ENCODE measurements at places on chromosomes 5 and 9. TPM values are rescaled to one million over a fixed set of nuclear protein-coding genes. Genes with fewer than 3 reads are reported as not detected.
A peak's percentile ranks its signal among the peaks of the same experiment; 100 is the strongest.

- no peak for DNase-seq
These were observed 8.1 kb downstream of the CDKN2A start for GRCh38 chr9:21985964-21986667.

GRCh38 chr9:93308676-93309075, 124.7 kb downstream of the WNK2 start:
- DNase-seq, result no peak

GRCh38 chr9:122151267-122151828, 8.2 kb downstream of the NDUFA8 start:
- no peak for DNase-seq

- DNase-seq, result no peak
These were observed 49.4 kb upstream of the DHFR start for GRCh38 chr5:80704221-80704620.

- no peak for DNase-seq
These were observed 859.5 kb downstream of the PTPRD start for GRCh38 chr9:9753266-9753665.

DNA sequence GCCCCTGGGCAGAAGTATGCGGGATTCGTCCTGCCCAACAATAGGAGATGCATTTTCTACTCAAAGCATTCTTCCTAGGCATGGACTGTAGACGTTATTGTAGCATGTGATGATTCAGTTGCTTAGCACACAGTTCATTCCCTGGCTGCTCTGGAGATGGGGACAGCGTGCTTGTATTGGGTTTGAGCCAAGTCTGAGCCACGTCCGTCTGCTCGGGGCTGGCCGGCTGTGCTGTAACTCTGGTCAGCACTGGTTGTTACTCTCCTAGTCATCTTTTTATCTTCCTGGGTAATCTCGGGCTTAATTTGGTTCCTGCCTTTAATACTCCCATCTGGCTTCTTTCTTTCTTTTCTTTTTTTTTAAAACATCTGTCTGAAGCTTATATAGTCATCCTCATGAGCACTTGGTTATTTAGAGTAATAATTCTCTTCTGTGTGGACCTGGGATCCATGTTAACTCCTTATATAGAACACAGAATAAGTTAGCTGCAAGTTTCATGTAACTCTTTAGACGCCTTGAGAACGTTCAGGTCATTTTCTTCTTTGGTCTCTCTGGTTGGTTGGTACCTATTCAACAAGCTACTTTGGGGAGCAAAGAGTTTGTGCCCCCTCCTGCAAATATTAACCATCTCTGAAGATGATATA, 118.8 kb upstream of the RPS23 start:
- DNase-seq, result peak; percentile 100

DNA sequence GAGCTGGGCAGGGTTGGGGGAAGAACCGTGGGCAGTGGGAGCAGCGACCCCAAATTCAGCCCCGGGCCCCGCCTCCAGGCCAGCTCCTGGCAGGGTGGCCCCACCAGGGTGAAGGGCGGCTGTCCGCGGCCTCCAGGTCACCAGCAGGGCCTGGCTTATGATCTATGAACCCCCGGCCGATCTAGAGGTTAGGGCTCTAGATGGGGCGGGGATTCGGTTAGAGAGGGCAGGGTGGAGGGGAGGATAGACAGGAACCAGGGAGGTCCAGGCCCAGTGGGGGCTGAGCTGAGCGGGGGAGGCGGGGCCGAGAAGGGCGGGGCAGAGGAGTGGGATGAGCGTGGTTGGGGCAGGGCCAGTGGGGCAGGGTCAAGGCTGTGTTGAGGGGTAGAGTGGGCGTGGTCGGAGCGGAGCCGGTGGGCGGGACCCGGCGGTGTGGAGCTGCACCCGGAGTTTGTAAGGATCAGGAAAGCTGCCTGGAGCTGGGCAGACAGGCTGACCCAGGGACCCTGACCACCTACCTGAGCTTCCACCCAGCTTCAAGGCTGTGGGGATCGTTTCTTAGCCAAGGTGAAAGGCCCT, 29.3 kb upstream of the OBP2B start:
- DNase-seq, result peak; percentile 6

DNA sequence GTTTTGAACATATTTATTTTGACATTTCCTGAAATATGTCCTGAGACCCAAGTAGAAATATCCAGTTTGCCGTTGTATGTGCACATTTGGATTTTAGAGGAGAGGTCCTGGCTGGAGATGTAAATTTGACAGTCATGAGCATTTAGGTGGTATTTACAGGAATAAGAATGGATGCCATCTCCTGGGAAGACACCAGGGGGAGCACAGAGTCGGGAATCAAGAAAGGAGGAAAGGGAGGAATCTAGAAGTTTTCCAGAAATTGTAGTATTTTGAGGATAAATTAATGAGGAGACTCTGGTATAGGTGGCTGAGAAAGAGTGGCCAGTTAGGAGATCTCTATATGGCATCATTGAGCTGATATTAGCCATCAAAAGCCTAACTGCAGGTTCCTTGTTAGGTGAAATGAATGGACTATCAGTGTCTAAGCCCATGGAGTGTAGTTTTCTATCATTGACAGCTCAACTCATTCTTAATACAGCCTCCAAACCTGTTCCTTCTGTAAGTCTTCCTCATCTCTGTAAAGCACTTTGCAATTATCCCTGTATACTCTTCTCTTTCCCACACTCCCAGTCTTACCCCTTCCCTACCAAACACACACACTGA, 7.2 kb downstream of the GAPT start:
- DNase-seq, result peak; percentile 52

- DNase-seq, result no peak
These were observed 115.5 kb downstream of the CARTPT start for GRCh38 chr5:71834601-71835000.

DNA sequence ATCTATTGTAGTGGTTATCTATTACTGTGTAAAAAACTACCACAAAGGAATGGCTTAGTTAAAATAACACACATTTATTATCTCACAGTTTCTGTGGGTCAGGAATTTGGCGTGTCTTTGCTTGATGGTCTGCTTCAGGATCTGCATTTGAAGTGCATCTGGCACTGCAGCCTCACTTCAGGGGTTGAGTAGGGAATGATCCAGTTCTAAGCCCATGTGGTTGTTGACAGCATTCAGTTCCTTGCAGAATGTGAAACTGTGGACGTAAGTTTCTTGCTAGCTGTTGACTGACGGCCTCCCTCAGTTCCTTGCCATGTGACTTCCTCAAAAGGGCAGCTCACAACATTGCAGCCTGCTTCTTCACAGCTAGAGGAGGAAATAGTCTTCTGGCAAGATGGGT, 2.1 kb upstream of the OGN start:
- DNase-seq, result peak; percentile 50

- DNase-seq, result no peak
These were observed 70.2 kb upstream of the CD180 start for GRCh38 chr5:67266654-67267350.

- DNase-seq, result no peak
These were observed 71.5 kb downstream of the PRLR start for GRCh38 chr5:35158622-35159369.

- DNase-seq, result no peak
These were observed 201.5 kb downstream of the RGS3 start for GRCh38 chr9:113665064-113665463.

DNA sequence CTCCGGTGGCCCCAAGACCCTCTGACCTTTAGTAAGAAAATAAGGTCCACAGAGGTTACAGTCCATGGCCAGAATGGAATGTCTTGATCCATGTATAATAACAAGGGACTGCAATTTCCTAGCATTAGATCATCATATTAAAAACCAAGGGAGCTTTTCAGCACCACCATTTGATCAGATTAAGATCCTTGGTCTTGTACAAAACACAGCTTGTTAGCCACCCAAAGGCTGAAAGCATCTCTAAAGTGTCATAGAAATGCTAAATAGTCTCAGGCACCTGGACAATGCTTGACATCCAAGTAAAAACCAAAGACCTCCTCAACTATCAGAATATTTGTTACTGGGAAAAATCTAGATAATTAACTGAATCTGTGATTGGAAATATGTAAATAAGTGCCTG, 50.3 kb upstream of the VPS13A start:
- no peak for DNase-seq

DNA sequence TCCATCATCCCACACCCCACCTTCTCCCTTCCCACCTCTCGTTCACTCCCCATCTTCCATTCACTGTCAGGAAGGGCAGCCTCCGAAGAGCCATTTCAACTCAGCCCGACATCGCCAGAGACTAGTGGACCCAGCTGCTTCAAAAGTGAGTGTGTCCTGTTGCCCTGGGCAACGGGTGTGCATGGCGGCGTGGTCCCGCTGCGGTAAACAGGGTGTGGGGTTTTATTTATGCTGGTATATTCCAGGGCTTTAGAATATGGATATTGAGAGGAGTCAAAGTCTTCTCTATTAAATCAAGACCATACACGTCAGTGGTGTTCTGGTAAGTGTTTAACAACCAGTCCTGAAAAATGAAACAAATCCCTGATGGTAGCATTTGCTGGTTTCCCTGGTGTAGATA, 274.5 kb downstream of the MAST4 start:
- DNase-seq, result no peak

- DNase-seq, result peak; percentile 89
These were observed 2.2 kb downstream of the HNRNPA0 start for GRCh38 chr5:137751869-137752491.

GRCh38 chr9:124710766-124711165, 60.3 kb downstream of the NR6A1 start:
- no peak for DNase-seq

- DNase-seq, result no peak
These were observed 5.7 kb downstream of the IL3 start for GRCh38 chr5:132065951-132066701.

DNA sequence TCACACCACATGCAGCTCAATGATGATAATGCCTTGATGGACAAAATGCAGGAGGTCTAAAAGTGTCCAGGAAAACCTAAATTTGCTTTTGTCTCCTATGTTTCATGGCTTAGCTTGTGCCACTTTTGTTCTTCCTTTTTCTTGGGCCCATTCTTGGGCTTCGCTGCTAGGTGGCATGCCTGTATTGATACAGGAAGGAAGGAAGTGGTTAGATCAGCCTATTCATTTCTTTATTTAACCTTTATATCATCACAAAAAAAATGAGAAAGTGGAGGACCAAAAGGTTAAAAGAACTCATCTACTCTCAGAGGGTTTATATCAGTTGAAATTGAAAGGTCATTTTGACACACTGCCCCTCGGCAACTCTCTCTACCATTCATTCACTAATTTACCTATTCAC, 260.2 kb downstream of the ARHGAP26 start:
- no peak for DNase-seq

DNAH5 gene
- total RNA-seq, result 0.77 TPM

BNC2 gene
- total RNA-seq, result 34.7 TPM

ANKRD34B gene
- not detected for total RNA-seq

IRGM gene
- not detected for total RNA-seq

TNFSF8 gene
- total RNA-seq, result not detected

CRHBP gene
- total RNA-seq, result 0.17 TPM

NAA35 gene
- total RNA-seq, result 20.5 TPM

CLINT1 gene
- total RNA-seq, result 82.4 TPM

All from fibroblast of lung (primary cell).